Neural crest cell (in vitro differentiated cells): ENCODE measurements at places on chromosomes 13 and 19.
A peak's percentile ranks its signal among the peaks of the same experiment; 100 is the strongest.

DNA sequence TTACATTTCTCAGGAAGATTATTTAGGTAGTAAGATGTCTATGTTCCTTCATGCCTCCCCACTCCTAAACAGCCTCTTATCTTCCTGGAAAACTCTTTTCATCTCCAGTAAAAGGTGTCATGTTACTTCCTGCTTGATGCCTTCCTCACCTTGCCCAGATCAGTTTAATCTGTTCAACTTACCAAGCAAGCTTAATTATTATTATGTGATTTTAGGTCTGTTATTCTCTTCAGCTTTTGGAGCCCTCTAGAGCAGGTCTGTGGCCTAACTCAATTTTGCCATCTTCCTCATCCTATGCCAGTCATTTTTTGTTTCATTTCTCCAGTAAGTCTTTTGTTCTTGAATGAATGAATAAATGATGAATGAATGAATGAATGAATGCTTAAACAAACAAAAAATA lies 528.4 kb downstream of the DCT start:
- no peak for DNase-seq

DNA sequence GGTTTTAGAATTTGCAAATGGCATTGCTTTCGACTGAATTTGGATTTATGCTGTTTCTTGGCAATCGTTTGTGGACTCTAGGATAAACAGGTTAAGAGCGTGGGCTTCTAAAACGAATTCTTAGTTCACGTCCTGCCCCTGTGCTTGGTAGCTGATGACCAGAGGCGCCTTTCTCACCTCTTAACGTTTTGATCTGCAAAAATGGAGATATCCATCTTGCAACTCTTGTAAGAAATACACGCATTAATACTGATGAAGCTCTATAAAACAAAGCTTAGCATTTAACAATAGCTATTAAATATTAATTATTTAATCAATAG lies 580 bp upstream of the KATNAL1 start:
- DNase-seq: no peak

- DNase-seq: no peak
Measured at GRCh38 chr19:40862785-40863184, 12.5 kb upstream of the CYP2A6 start.

- no peak for DNase-seq
Measured at GRCh38 chr13:97367016-97367822, 66.8 kb upstream of the RAP2A start.

- DNase-seq: no peak
Measured at GRCh38 chr19:41447732-41448332, 4.9 kb downstream of the ERICH4 start.

DNA sequence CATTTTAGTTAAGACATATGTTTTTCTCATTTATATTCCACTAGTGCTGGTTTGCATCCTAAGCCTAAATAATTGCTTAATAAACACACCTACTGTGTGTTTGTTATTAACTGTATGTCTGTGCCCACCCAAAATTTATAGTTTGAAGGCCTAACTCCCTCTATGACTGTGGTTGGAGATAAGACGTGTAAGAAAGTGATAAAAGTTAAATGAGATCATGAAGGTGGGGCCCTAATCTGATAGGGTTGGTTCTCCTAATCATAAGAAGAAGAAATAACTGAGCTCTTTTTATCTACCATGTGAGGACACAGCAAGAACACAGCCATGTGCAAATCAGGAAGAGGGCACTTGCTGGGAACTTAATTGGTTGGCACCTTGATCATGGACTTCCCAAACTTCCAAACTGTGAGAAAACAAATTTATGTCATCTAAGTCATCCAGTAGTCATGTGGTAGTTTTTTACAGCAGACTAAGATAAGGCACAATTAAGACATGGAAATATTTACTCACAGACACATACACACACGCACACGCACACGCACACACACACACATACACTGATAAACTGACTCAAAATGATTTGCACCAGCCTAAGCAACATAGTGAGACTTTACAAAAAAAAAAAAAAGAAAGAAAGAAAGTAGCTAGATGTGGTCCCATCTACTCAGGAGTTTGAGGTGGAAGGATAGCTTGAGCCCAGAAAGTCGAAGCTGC lies 662.1 kb downstream of the PCDH9 start:
- DNase-seq: no peak

DNA sequence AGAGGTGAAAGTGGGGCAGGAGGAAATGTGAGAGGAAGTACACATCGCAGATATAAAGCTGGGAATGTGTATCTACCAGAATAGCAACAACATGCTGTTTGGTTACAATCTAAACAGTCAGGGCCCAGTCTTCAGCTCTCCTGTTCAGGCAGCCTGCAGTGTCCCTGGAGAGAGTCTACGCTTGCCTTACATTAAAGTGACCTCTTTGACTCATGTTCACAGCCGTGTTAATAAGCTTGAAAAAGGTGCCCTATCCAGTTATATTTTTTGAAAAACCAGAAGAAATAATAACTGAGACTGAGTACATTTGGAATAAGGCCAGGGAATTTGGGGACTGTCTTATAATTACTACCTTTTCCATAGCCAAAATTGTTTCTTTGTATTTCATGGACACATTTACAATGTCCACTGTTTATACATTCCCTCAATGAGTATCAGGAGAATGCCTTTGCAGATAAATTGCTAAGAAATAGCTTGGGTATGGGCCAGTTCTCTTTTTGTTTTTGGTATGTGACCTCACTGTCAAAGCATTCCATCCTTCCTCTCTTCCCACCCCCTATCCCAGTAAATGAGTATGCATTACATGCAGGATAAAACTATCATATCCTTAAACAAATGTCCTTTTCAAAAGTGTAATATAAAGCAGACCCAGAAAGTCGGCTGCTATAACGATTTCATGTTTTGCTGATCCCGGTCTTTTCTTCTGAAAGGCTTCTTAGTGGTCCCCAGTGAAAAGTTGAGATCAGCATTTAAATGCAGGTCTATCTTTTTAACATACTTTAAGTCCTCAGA lies 82.6 kb downstream of the PCDH9 start:
- no peak for DNase-seq

- no peak for DNase-seq
Measured at GRCh38 chr19:9793071-9793591, 24.6 kb upstream of the ZNF846 start.

DNA sequence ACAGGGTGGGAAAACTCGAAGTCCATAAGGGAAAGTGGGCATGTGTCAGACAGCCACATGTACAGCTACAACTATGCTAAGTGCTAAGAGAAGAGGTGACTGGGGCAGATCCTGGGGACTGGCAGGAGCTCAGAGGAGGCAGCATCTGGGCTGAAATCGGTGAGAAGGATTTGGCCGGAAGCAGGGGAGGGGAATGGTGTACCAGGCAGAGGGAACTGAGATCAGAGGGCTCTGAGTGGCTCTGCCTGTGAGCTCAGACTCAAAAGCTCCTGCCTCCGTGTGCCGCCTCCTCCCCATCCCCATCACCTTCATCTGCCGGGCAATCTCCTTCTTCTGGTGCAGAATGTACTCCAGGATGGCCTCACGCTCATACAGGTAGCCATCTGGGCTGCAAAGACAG lies 21.8 kb downstream of the NOSIP start:
- DNase-seq: no peak

DNA sequence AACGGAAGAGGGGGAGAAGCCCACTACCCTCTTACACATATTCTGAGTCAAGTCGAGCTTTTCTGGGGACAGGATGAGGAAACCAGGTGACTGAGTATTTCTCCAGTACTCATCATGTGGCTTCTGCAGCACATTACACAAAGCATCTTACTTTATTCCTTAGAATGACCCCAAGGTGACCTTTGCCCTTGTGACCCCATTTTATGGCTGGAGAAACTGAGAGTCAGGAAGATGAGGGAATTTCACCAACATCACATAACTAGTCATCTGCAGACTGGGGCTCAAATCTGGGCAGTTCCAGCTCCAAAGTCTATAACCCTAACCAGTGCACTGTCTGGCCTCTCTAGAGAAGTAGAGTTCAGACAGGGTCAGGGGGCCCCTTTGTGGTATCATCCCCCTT lies 707.0 kb downstream of the UQCRFS1 start:
- DNase-seq: no peak

DNA sequence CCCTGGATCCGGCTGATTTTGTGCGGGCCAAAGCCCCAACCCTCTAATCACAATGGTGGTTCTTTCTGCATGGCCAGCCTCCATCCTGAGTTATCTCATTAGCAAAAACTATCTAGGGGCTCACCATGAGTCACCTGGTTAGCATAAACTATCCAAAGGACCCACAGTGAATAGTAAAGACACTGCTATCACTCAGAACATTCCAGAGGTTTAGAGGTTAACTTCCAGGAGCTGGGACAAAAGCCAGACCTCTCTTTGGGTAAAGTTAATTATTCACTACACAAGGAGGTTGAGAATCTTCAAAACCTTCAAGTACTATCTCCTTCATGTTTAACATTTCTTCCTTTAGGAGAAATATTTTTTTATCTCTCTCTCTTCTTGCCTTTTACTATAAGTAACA lies 18.8 kb upstream of the PPP5C start:
- no peak for DNase-seq

- no peak for DNase-seq
Measured at GRCh38 chr19:40687525-40688016, 2.9 kb downstream of the NUMBL start.

GRCh38 chr19:1863638-1864479 lies 480 bp upstream of the KLF16 start:
- DNase-seq: peak; percentile 86

DNA sequence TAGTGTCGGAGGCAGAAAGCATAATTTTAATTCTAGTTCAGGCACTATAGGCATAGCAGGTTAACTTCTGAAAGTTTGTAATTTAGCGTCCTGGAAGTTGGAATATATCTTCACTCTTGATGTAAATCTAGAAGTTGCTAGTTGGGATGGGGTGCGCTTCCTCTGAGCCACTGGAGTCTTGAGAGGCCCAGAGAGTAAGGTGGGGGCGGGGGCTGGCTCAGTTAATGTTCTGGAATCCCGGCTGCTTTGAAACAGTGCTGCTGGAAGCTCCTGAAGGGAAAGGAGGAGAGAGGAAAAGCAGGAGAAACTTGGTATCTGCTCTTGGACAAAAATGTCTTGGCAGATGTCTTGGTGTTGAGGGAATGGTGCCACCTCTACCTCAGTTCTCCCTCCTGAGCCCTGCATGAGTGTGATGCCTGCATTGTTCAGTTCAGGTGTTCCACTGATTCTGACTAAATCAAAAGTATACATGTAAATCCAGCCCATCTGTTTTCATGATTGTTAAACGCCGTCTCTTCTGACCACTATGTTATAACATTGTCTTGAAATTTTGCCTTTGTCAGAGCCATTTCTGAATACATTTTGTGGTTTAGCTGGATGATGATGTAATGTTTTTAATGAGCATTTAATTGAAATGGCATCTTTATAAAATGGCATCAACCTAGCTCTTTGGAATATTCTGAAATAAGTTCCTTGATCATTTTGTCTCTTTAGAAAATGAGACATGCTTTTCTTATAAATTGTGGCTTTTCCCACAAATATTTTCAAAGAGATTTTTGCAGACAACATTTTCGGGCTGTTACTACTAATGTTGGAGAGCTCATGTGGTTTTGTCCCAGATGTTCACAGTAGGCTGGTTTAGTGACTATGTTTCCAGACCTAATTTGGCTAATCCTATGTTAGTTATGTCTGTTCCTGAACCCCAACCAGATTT lies 202.7 kb downstream of the SHISA2 start:
- DNase-seq: no peak

GRCh38 chr13:99339736-99340397 lies 32.7 kb upstream of the GPR183 start:
- no peak for DNase-seq

DNA sequence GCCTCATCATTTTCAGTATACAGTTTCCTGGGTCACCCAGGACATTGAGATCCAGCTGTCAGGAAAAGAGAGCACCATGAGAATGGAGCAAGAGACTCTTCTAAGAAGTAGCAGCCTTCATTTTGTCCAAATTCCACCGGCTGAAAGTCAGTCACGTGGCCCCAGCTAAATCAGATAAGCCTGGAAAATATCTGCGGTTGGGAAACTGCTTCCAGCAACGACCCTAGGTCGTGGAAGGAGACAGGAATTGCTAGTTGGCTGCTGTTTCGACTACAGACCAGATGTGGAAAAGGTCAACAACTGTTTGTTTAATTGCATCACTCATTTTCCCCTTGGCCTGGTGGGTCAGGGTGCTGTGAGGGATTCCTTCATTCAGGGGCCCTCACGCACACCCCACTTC lies 107.0 kb downstream of the ZNF536 start:
- DNase-seq: no peak

- DNase-seq: no peak
Measured at GRCh38 chr13:60663788-60664187, 266.8 kb downstream of the TDRD3 start.

- no peak for DNase-seq
Measured at GRCh38 chr19:31906111-31906871, 439.1 kb upstream of the ZNF507 start.

DNA sequence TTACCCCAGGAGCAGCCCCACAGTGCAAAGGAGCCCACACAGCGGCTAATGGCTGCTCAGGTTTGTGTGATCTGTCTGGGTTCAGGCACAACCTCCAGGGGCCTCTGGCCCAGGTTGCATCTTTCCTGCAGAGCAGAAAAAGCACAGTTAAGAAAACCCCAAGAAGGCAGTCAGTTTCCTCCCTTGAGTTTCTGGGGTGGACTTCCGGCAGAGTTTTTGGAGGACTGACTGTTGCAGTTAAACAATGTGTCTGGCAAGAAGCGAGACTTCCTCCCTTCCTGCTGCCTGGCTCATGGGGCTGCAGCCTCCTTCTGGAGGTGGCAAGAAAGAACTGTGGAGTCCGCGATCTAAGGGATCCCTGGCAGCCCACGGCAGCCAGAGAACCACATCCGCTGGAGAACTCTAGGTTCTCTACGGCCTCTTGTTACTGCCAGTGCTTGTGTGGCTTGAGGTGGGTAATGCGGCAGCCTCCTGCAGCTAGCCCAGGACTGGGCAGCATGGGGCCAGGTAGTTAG lies 114.4 kb downstream of the ZDHHC20 start:
- no peak for DNase-seq

GRCh38 chr19:58394821-58395219 lies 636 bp upstream of the RNF225 start:
- no peak for DNase-seq

DNA sequence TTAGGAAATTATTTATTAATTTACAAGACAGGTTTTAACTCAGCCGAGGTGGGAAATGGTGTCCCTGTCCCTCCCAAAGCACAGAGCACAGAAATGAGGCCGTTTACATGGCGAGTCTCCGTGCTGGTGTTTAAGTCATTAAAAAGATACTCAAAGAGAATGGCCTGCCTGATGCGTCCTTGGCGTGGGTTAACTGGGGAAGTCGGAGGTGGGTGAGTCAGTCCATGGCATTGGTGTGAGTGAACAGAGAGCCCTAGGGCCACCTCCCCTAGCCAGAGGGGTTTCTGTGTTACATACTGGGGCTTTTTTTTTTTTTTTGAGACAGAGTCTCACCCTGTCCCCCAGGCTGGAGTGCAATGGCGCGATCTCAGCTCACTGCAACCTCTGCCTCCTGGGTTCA lies 3.9 kb downstream of the FEM1A start:
- DNase-seq: no peak

DNA sequence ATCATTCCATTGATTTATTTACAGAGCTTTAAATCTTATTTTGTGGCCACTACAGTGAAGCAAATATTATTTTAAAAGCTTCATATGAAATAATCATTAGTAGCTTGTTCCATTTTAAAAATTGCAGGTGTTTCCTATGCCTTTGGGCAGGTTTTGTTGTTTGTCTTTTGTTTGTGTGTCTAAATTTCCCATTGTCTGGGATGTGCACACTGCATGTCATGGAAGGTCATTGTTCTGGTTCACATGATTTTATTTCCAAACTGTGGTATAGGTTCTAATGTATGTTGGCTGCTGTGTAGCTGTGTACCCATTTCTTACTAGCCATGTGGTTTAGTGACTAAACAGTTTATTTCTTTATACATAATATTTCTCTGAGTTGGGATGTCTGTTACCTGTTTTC lies 65.6 kb downstream of the COL4A2 start:
- no peak for DNase-seq
